ENCODE measurements at places on chromosomes 11 and 22.

GRCh38 chr11:19080579-19080993 lies 20.1 kb upstream of the MRGPRX2 start:
- no peak for DNase-seq

DNA sequence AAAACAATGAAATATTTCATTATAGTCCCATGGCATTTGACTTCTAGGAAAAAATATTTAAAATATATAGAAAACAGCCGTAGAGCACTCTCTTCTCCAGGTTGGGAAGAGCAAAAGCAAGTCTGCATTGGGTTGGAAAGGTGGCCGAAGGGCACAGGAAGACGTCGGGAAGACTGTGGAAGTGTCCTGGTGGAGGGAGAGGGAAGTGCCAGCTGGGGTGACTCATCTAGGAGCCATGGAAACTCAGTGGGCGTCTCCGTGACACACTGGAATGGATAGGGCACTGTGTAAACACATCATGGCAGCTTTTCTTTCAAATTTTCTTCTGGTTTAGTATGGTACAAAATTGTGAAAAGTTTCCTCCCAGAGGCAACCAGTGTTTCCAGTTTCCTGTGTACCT lies 12.7 kb downstream of the GTPBP1 start:
- peak; percentile 47 for DNase-seq

DNA sequence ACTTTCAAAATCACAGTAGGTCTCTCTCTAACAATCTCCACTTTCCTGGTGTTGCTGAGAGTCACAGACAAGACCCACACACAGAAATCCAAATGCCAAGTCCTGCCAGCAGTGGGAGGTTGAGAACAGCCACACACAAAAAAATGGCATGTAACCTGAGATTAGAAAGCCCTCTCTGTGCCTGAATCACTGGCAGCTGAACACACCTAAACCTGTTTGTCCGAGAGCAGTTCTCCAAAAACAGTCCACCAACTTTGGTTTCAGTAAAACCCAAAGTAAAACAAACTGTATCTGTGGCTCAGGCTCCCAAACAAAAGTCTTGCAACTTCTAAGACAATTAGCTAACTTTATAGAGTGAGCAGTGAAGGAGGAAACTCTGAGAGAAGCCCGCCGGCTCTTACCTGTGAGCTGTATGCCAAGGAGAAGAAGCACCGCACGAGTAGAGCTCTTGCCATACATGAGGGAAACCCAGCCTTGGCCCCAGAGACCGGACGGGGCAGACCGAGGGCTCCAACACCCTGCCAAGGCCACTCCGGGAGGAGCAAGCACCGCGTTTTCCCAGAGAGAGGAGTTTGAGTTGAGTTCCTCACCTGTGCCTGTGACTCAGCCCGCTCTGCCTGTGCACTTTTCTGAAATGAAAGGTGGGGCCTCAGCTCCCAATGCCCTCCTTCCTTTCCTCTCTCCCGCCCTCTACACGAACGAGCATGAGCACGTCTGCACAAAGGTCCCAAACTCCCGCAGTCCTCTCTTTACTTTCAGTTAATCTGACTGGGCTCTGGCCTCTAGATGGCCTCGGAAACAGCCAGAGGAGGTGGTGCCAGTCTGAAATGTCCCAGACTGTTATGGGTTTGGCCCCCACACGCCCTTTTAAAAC lies at the start of gene MPZL2:
Gene MPZL2, minus strand, starts transcription at position 603 of the 874 bp plus-strand sequence. Its CDS starts 144 bp downstream, at position 459.
- DNase-seq, result peak; percentile 15

DNA sequence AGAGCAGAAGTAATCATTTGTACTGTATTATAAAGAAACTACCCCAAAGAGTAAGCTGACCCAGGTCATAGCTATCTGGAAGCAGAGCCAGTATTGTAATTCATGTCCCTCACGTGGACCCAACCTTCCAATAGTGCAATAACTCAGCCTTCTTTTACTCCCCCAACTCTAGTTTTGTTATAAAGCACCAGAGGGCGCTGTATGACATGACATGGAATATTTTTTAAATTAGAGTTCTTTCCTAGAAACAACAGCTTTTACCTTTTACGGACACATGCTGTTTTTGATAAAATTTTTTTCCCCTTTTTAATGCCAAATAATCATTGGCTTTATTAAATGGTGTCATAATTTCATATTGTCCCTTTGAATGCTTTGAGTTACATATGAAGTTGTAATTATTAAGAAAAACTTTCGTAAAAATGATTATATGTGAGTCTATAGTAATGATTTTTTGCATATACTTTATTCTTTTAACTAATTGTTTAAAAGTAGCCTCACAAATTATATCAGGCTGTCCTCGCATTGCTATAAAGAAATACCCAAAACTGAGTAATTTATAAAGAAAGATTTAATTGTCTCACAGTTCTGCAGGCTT lies 76.9 kb downstream of the DKK3 start:
- no peak for DNase-seq

GRCh38 chr11:61752117-61752924 lies at the start of gene MYRF:
Gene MYRF (plus strand): TSS chr11:61752636. CDS start chr11:61752745, 109 bp downstream.
- DNase-seq, result peak; percentile 84

GRCh38 chr11:133816146-133816870 lies 29.0 kb downstream of the SPATA19 start:
- no peak for DNase-seq

- no peak for DNase-seq
Measured at GRCh38 chr11:115154355-115154736, 349.9 kb downstream of the CADM1 start.

DNA sequence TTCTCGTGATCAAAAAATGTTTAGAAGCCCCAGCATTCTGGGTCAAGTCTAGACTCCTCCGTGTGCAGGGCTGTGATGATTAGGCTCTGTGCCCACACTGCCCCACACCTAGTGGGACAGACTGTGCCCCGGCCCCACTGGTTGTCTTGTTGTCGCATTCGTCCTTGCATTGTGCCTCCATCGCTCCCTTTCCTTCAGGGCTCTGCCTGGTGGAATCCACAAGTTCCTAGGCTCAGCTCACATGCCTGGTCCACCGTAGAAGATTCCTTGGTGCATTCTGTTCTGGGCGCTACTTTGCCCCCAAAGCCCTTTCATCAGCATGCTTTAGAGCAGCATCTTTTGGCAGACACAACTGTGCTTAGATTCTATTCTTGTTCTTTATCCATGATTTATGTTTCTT lies 23.5 kb upstream of the THY1 start:
- DNase-seq, result no peak
